Dermis microvascular lymphatic vessel endothelial cell (primary cell): ENCODE measurements at places on chromosomes 4 and X. TPM values are rescaled to one million over a fixed set of nuclear protein-coding genes. Genes with fewer than 3 reads are reported as not detected.
A peak's percentile ranks its signal among the peaks of the same experiment; 100 is the strongest.

DNA sequence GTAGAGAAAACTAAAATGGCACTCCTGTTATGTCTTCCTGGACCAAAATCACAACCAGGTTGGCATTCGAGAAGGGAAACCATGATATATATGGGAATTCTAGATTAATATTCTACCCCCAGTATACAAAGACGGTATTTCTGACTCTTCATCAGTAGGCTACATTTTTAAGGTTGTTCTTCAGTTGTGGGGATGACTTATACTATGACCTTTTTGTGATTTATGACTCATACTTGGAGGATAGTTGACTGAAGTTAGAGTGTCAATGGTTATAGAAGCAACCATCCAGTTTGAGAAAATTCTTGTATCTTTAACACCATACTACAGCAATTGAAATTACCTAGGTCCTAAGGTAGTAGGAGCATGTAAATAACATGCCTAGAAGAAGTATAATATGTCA lies 49.8 kb upstream of the CYSLTR1 start:
- DNase-seq = no peak

TNIP3 gene
- under 0.01 TPM in 2 replicates for total RNA-seq

CBR4 gene
- 10.5 and 12.7 TPM in 2 replicates for total RNA-seq

- no peak for DNase-seq
These were observed 218.7 kb upstream of the NDST4 start for GRCh38 chr4:115332078-115332477.

GRCh38 chr4:147510962-147511668 lies 30.2 kb downstream of the EDNRA start:
- no peak for DNase-seq

GRCh38 chr4:1834047-1834775 lies 21.7 kb downstream of the LETM1 start:
- DNase-seq = no peak

- peak; percentile 43 for DNase-seq
These were observed 35.9 kb upstream of the GRPEL1 start for GRCh38 chr4:7103607-7104365.

DNA sequence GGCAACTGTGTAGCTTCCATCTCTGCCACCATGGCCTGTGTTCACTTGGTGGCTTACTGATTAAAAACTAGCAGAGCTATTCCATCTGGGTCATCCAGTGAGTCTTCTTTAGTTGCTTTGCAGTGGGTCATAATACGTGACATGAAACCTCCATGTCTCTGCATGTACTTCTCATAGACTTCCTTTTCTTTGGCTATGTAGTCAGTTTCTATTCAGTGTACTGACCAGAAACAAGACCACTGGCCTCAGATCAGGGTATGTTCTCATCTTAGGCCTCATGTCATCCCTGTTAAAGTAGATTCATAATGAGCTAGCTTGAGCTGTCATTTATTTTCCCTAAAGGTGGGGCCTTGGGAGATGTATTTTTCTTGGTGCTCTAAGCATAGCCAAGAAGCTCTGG lies 195.2 kb downstream of the CCNG2 start:
- DNase-seq = no peak

P2RY4 gene
- not detected in 2 replicates for total RNA-seq

MEPE gene
- not detected in 2 replicates for total RNA-seq

CXCR3 gene
- total RNA-seq = not detected in 2 replicates

- no peak for DNase-seq
These were observed 19.5 kb downstream of the ZNF518B start for GRCh38 chr4:10437735-10438134.

TIMM8A gene
- 2.4 and 2.9 TPM in 2 replicates for total RNA-seq

GRCh38 chr4:10030972-10031667 lies 9.8 kb upstream of the SLC2A9 start:
- no peak for DNase-seq
